ENCODE measurements at places on chromosomes 16 and 17.

DNA sequence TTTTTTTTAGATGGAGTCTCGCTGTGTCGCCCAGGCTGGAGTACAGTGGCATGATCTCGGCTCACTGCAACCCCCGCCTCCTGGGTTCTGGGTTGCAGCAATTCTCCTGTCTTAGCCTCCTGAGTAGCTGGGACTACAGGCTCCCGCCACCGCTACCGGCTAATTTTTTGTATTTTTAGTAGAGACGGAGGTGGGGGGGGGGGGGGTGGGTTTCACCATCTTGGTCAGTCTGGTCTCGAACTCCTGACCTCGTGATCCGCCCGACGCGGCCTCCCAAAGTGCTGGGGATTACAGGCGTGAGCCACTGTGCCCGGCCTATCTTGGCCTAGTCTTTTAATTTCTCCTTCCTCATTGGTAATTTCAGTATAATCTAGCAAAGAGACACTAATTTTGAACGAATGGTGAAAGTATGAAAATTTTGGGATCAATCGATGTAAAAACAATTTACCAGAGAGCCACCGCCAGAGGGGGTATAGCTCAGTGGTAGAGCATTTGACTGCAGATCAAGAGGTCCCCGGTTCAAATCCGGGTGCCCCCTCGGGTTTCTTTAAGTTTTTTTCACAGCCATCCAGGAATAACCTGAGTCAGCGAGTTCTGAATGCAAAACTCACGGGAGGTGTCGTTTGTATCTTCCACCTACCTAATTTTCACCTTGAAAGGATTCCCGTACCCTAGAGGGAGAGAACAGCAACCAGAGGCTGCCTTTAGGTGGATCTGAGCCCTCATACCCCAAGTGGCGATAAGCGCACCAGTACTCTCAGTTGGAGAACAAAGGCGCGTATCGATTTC lies 2.5 kb upstream of the LASP1 start:
- DNase-seq: peak; percentile 62

DNA sequence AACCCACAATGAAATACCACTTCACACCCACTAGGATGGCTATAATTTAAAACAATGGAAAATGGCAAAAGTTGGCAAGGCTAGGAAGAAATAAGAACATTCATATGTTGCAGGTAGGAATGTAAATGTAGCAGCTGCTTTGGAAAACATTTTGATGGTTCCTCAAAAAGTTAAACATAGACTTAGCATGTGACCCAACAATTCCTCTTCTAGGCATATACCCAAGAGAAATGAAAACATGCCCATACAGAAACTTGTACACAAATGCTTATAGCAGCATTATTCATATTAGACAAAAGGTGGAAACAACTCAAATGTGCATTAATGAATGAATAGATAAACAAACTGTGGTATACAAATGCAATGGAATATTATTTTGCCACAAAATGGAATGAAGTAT lies 36.1 kb downstream of the MEOX1 start:
- DNase-seq: no peak

- DNase-seq: no peak
These were observed 524.5 kb upstream of the C16orf82 start for GRCh38 chr16:26542198-26542597.

GRCh38 chr16:51473091-51473490 lies 322.0 kb upstream of the SALL1 start:
- DNase-seq: no peak

GRCh38 chr16:53502331-53503269 lies at the start of gene AKTIP:
TSS of gene AKTIP (minus strand) at chr16:53503209. CDS start at chr16:53500259, 2,950 bp downstream.
- DNase-seq: no peak

- DNase-seq: no peak
These were observed 45.1 kb upstream of the HNF1B start for GRCh38 chr17:37789771-37790541.

GRCh38 chr17:59754552-59754951 lies 47.1 kb downstream of the VMP1 start:
- peak; percentile 46 for DNase-seq

- no peak for DNase-seq
These were observed 39.4 kb upstream of the CDH3 start for GRCh38 chr16:68605746-68606145.

GRCh38 chr17:76716146-76716838 lies 5.5 kb upstream of the MXRA7 start:
- no peak for DNase-seq

- DNase-seq: no peak
These were observed 51.0 kb downstream of the GAN start for GRCh38 chr16:81365731-81366130.

GRCh38 chr17:36641331-36641876 lies 40.0 kb downstream of the MRM1 start:
- DNase-seq: no peak

GRCh38 chr17:2815781-2816185 lies 19.5 kb downstream of the RAP1GAP2 start:
- no peak for DNase-seq

GRCh38 chr17:19979917-19980770 lies 2.5 kb upstream of the AKAP10 start:
- no peak for DNase-seq

DNA sequence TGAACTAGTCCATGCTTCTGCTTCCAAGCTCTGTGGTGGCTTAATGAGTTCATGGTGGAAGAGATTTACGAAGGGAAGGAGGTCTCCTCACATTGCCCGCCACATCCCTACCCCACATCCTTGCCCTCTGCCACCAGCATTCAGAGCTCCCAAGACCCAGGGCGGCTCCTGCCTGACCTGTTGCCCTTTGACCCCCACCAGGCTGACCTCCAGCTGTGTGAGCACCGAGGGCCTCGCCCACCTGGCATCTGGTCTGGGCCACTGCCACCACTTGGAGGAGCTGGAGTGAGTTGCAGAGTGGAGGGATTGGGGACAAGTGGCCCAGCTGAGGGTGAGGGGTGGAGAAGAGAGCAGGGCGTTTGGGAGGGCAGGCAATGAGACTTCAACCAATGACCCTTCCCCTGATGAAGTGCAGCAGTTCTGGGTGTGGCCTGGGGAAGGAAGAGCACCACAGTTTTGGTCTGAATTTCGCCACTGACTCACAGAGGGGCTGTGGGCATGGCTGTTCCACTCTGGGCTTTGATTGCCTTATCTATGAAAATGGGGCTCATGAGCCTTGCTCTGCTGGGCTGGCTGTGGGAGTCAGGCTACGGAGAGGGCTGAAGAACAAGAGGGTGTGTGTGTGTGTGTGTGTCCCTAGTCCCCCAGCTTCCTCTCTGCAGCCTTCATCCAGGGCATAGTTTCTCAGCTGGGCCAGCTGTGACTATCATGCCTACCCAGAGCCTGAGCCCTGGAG lies 22.6 kb upstream of the CPNE2 start:
- no peak for DNase-seq

- DNase-seq: no peak
These were observed 309.0 kb downstream of the CDH13 start for GRCh38 chr16:82935766-82936165.

DNA sequence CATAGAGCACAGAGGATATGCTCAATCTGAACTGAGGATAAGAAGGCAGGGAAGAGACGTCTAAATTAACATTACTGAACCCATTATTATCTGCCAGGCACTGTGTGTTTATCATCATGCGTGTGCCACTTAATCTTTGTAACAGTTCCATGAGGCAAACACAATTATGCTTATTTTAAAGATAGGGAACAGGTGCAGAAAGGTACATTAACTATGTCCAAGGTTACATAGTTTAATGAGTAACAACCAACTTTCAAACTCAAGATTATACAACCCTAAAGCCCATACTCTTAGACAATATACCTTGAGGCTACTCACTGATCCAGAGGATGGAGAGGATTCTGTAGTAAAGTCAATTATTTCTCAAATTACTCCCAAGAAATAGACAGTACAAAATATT lies 43.2 kb downstream of the STH start:
- no peak for DNase-seq

GRCh38 chr17:77101521-77102410 lies 39.0 kb upstream of the SEC14L1 start:
- DNase-seq: no peak

DNA sequence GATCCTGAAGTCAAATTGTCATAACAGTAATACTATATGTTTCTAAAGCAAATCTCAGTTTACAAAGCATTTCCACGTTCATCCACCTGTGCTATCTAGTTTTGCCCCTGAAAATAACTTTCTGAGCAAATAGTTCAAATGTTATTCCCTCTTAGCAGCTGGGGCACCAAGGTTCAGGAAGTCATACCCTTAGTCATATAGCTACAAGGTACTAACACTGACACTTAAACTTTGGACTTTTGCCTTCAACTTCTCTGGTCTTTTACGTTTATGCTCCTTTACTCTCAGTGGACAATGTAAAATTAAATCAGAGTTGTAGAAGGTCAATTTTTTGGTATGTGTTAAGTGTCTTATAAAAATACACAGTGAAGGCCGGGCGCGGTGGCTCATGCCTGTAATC lies 33.0 kb downstream of the COX11 start:
- no peak for DNase-seq

DNA sequence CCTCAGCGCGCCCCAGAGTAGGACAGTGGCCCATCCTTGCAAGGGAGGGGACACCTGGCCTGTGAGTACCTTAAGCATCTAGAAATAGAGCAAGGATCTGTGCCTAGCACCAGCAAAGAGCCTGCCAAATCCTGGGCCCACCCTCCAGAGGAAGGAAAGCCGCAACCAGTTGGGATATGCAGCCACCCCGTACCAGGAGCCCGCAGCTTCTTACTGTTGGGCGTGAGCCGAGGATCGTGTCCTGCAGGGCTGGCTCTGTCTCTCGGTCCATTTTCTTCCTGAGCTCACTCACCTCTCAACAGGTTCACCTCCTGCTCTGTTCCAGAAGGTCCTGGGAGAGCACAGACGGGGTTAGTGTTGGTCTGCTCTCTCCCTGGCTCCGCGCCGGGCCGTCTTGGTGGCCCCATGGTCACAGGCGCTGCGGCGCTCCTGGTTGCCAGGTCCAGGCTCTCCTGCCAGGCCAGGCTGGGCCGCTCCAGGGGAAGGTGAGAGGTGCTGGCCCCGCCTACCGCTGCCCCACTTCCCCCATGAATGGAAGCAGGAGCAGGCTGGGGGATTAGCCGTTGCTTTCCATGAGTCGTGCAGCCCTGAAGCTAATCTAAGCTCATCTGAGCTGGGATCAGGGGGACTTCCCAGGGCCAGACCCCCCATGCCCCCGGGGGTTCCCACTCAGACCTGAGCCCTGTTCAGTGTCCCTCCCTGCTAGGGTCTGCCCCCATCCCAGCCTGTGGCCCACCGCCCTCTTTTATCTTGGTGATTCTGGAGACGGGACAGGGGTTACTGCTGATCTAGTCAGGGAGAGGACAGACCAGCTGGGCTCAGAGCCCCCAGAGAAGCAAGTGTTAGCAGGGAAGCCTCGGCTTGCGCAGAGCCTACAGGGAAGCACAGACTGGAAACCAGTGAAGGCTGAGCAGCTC lies 12.7 kb downstream of the ENDOV start:
- no peak for DNase-seq

DNA sequence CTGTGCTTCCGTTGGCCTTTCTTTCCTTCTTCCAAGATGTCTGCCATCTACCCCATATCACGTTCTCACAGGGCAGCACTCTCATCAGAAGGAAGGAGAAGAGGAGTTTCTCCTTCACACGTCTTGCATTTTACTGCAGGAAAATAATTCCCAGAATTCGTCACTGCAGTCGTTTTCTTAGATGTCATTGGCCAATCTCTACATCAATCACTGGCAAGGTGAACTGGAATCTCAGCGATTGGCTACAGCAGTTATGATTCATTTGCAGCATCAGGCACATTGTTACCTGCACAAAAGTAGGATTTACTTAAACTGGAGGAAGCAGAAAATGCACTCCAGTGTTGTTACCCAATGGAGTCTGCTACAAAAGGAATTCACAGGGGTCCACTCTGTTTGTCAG lies 277.2 kb upstream of the RBFOX1 start:
- DNase-seq: no peak

DNA sequence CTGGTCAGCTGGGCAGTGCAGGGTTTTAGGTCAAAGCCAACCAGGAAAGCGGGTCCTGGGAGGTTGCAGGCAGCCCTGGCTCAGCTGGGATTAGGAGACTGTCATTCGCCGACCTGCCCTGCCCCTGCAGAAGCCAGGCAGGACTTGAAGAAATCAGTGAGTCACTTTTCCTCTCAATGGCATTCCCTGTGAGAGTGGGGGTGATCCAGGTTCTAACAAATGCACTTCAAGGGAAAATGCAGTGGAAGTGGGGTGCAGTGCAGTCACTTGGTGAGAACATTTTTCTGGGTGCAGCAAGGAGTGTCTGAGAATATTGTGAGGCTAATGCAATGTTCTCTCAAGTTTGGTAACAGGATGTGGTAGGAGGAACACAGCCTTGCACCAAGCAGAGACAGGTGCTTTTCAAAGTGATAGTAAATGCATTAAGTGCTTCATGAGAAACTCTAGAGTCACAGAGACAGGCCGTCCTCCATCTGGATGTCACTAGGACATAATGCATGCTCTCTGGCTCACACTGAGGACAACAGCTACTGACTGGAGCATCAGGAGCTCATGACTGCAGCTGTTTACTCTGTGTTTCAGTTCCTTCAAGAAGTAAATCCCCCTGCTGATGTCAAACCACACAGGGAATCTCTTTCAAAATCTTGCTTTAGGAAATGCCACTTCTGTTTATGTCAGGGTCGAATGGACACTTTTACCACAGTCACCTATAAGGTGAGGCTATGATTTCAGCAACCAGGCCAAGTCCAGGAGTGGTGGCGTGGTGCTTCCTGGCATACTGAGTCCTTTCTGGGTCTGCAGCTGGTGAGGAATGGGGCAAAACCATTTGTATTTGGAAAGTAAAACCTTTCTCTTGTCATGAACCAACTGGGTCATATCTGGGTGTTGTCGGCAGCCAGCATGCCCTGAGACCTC lies 16.7 kb downstream of the CDK5R1 start:
- DNase-seq: no peak

GRCh38 chr17:16442141-16442540 lies 26.8 kb downstream of the TRPV2 start:
- DNase-seq: no peak

GRCh38 chr17:78953356-78954350 lies 26.1 kb downstream of the LGALS3BP start:
- DNase-seq: no peak

DNA sequence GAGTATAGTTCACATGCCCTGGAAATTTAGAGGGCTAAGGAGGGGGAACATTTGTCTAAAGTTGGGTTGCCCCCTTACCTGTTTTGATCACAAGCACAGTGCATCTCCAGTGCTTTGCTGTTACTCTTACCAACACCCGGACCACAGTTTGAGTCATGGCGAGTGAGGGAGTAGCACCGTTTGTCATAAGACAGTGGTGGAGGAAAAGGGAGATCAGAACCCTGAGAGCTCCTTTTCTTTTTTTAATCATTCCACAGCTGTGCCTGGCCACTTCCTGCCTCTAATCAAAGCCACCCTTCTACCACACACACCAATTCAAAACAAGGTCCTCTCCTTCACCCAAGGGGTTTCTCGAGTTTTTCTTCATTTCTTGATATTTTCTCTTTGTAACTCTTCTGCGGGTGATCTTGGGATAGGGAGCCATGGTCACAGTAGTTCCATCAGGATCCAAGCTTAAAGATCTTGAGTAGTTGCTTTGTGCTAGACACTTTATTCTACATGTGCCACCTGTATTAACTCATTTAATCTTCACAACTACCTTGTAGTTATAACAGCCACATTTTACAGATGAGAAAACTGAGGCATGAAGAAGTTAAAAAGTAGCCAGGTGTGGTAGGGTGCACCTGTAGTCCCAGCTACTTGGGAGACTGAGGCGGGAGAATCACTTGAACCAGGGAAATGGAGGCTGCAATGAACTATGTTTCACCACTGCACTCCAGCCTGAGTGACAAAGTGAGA lies 5.0 kb upstream of the MYL4 start:
- DNase-seq: peak; percentile 29

GRCh38 chr17:80219763-80220053 lies 425 bp downstream of the SGSH start:
- no peak for DNase-seq

- DNase-seq: no peak
These were observed 868 bp downstream of the FAM20A start for GRCh38 chr17:68600067-68600930.

Data from stimulated activated CD4-positive, alpha-beta T cell treated with anti-CD3 and anti-CD28 coated beads, TNF-alpha, amount 100 ng/mL, for 4 hours (primary cell).